ENCODE measurements at places on chromosomes 2 and 18.

DNA sequence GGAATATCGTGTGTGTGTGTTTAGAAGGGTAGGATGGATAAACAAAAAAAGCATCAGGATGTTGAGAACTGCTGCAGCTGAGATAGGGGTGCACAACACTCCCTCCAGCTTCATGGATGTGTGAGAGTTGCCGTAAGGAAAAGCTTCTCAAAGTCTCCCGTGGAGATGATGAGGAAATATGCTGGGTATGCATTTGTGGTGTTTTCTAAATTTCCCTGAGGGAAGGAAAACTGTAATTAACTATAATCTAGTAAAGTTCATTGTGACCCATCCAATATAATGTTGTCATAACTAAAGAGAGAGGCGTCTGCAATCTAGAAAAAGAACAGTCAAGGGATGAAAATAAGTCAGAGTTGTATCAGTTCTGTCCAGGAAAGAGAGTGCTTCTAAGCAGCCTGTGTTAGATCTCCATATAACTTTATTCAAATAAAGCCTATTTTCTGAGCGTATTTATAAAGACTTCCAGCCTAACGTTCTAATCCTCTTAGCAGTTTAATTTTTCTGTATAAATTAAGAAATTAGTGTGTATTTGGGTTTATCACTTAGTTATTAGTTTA, 7.3 kb upstream of the LMAN2L start:
- no peak for DNase-seq

DNA sequence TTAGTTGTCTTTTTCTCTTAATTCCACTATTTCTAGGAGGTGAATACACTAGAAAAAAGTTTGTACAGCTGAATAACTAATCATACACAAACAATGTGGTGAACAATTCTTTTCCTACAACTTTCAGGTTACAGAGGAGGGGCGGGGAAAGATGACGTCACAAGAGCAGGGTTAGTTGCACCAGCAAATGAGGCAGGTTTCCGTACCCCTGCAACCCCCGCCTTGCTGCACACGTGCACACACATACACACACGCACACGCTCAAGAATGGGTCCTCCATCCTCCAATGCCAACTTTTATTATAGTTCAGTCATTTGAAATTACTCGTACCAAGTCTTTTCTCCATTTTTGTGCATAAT, 122.8 kb downstream of the ARL4C start:
- DNase-seq = no peak

DNA sequence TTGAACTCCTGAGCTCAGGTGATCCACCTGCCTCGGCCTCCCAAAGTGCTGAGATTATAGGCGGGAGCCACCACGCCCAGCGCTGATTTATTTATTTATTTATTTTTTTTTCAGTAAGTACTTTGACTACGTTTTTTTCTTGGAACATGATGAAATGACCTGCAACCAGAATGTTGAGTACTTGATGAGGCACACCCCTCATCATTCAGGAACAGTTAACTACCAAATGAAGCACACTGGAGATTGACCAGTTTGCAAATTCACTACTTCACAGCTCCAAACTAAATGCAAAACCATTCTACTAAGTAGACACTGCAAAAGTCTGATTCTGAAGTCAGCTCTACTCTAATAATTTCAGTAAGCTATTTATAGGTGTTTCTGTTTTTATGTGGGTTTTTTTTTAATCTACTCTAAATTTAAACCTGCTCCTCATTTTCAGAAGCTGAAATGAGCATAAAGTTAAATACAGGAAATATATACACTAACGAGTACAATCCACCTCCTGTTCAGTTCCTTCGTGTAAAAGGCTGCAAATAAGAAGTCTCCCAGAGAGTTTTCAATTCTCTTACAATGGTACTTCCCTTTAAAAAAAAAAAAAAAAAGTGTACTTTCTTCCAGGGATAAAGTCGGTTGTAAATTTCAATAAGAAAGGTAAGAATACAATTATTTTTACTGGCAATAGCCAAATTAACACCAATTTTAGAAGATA, 1.4 kb downstream of the GFPT1 start:
- no peak for DNase-seq

DNA sequence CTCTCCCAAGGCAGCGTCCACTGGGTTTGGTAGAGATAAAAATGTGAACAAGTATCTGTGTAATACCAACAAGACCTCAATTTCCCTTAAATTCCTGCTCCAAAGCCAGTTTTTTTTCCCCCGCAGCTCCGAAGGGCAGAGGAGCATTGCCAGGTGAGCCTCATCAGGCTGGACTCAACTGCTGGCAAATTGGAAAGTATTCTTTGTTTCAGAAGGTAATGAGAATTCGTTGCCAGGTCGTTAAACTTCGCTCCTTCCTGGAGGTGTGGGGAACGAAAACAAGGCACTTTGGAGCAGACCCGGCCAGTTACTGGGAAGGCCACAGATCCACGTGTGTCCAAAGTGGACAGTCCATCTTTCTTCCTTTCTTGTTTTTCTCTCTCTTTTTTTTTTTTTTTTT, 30.4 kb upstream of the ASB18 start:
- DNase-seq = no peak

DNA sequence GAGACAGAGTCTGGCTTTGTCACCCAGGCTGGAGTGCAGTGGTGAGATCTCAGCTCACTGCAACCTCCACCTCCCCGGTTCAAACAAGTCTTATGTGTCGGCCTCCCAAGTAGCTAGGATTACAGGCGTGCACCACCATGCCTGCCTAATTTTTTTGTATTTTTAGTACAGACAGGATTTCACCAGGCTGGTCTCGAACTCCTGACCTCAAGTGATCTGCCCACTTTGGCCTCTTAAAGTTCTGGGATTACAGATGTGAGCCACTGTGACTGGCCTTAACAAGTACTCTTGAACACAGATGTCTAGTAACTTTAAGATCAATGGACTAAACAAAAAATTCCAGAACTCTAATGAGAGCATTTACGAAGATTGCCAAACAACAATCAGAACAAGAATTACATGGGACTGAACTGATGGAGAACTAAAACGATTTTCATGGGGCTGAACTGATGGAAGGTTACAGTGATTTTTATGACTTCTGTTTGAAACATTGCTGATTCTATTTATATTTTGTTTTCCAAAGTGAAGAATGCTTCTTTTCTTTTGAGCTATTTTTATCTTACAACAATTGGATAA, 46.5 kb upstream of the ST3GAL5 start:
- no peak for DNase-seq

GRCh38 chr18:35875566-35875965, 96.9 kb upstream of the RMP24 start:
- no peak for DNase-seq
